ENCODE measurements at places on chromosomes 1 and 21. TPM values are rescaled to one million over a fixed set of nuclear protein-coding genes. Genes with fewer than 3 reads are reported as not detected.

The KIF21B gene
- 0.22 TPM for total RNA-seq

The HPDL gene
- not detected for total RNA-seq

The RGS13 gene
- total RNA-seq = 176 TPM

The IL23R gene
- total RNA-seq = not detected

The PLEKHN1 gene
- 0.72 TPM for total RNA-seq

The PRDM16 gene
- not detected for total RNA-seq

The MARK1 gene
- total RNA-seq = 1.3 TPM

The ALPL gene
- 0.36 TPM for total RNA-seq

The CD52 gene
- total RNA-seq = 614 TPM

The RGS8 gene
- 20.5 TPM for total RNA-seq

The C1orf185 gene
- not detected for total RNA-seq

The FCER1G gene
- total RNA-seq = not detected

The CSF1 gene
- total RNA-seq = 0.07 TPM

The SPRR5 gene
- total RNA-seq = not detected

The ZNF683 gene
- total RNA-seq = not detected

The OR2G2 gene
- total RNA-seq = not detected

The ANGPTL3 gene
- total RNA-seq = not detected

The REN gene
- total RNA-seq = not detected

The TMEM125 gene
- total RNA-seq = not detected

The HSPB7 gene
- not detected for total RNA-seq

The IVL gene
- not detected for total RNA-seq

The OR2L8 gene
- total RNA-seq = not detected

The FCRL1 gene
- total RNA-seq = 109 TPM

The RGS16 gene
- total RNA-seq = 19.0 TPM

The CYP4Z1 gene
- not detected for total RNA-seq
